Brain (organoid and tissue), 16 donors: ENCODE measurements at places on chromosomes 4 and X. TPM values are rescaled to one million over a fixed set of nuclear protein-coding genes. Genes with fewer than 3 reads are reported as not detected.

GRCh38 chr4:108398316-108398715 is 222.1 kb upstream of the RPL34 start:
- DNase-seq, result no peak

DNA sequence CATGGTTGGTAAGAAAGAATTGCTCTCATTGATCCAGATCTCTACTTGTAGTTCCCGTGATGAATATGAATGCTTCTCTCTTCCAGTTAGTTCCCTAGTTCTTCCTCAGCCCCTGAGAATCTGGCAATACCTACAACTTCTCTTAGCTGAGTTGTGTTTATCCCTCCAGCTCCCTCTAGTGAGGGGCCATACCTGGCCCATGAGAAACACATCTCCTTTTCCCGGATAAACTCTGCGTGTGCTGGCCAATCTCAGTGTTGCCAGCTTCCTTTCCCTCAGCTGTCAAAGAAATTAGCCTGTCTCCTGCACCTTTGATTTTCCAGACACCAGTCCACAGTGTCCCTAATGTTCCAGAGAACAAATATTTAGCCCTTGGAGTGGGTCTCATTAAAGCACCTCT is 5.7 kb downstream of the CBLL2 start:
- DNase-seq, result no peak

SMR3B gene
- not detected for polyA plus RNA-seq

GDPD2 gene
- 2.1 TPM for polyA plus RNA-seq

VCX2 gene
- polyA plus RNA-seq, result not detected

DNA sequence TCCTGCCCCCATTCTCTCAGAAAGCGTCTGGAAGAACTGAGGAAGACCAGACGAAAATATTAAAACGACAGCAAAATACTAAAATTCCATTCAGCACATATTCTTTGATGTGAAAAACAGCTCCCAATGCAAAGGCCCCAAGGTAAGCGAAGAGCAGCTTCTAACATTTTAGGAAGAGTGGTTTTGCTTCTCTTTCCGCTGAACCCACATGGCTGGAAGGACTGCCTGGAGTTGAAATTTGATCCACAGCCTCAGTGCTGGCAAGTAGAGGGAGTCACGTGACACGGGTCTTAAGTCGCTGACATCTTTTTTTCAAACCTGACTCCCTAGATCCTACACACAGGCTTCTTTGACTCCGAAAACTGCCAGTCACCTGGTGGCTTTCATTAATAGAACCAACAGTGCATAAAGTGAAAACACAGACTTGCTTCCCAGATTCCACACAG is at the start of gene FAM13A:
TSS of gene FAM13A (minus strand) at position 233 of the 446 bp plus-strand sequence. CDS start at position 12, 221 bp downstream.
- DNase-seq, result peak; percentile 88

- no peak for DNase-seq
These were observed 21.3 kb downstream of the ARHGAP24 start for GRCh38 chr4:85496126-85496849.

DNA sequence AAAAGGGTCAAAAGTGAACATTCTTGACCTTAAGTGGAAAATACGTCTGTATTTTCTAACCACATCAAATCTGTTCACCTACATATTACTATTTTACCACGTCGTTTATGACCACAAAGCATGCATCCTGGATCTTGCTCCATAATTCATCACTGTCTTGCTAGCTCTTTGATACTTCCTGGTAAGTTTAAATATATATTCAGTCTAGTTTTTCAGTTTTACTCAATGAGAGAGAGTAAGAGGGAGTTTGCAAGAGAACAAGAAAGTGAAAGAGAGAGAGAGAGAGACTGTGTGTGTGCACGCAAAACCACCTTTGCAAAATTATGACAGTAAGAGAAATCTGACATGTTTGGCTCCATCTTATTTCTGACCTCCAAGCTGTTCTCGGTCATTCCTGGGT is 173.7 kb upstream of the GALNTL6 start:
- DNase-seq, result no peak

SPIN2A gene
- 0.73 TPM for polyA plus RNA-seq
